Stimulated activated CD4-positive, alpha-beta T cell treated with anti-CD3 and anti-CD28 coated beads, TNF-alpha, amount 100 ng/mL, for 4 hours (primary cell): ENCODE measurements at places on chromosomes 12 and 14.

DNA sequence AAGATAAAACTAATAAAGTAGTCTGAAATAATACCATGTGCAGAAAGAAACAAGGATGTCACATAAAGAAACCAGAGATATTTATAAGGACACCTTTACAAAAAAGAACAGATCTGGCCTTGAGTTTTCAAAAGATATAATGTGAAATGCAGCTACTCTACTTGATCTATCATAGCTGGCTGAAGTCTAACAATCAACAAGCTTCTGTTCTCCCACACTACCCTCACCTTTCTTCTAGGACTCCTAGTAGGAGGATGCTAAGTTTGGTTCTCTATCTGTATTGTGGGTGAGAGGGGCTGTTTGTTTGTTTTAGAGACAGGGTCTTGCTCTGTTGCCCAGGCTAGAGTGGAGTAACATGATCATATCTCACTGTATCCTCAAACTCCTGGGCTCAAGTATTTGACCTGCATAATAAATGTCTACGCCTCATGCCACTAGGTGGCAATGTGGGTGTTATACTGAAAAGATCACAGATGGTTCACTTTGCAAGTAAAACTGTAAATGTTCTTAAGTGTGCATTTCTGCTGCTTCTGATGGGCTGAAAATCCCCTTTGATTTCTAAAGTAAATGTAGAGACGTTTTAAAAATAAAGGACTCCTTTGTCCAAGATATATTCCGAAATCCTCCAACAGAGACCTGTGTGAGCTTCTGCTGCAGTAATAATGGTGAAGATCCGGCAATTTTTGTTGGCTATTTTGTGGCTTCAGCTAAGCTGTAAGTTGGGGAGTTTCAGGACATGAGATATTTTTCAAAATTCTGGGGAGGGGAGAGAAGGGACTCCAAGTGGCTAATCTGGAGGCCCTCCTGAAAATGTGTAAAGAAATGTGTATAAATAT, 269.3 kb downstream of the DAD1 start:
- DNase-seq: no peak

DNA sequence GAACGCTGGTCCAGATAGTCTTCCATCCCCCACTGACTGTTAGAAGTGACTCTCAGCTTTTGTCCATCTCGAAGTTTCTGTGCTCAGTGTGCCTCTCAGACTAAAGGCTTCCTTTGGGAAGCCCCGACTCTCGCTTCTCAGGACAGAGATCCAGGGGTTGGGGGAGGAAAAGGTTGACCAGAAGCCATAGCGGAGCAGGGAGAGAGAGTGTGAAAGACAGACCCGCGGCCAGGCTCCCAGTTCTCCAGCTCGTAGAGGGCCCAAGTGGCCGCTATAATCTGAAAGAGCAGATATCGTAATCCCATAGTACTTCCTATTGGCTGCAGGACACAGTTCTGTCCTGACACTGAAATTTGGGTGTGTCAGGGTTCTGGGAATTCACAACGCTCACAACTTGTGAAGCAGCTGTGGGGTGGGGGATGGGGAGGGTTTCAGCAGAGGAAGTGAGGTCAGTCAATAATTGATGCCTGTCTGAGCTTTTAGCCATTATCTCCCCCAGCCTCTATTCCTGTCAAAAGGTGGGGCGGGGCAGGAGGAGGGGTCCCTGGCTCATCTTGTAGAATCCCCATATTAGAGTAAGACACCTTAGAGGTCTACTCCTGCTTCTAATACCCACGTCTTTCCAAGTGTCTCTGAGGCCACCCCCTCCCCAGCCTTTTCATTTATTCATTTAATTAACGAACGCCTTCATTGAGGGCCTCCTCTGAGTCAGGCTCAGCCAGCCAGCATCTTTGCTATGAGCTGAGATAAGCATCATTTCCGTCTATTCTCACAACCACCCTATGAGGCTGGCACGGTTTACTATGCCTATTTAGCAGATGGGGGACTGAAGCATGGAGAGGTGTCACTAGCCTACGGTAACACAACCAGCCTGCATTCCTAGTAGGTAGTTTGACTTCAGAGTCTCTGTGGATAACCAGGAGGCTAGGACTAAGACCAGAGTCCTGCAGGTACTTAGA, 1.6 kb upstream of the ACVRL1 start:
- DNase-seq: no peak

- DNase-seq: no peak
Observed at GRCh38 chr14:85438481-85438942, 91.4 kb upstream of the FLRT2 start.

GRCh38 chr12:114192549-114192948, 213.4 kb downstream of the TBX5 start:
- no peak for DNase-seq

- DNase-seq: no peak
Observed at GRCh38 chr14:57962325-57963035, 96.6 kb upstream of the SLC35F4 start.

GRCh38 chr14:105884808-105885281, 358.5 kb downstream of the TMEM121 start:
- no peak for DNase-seq

DNA sequence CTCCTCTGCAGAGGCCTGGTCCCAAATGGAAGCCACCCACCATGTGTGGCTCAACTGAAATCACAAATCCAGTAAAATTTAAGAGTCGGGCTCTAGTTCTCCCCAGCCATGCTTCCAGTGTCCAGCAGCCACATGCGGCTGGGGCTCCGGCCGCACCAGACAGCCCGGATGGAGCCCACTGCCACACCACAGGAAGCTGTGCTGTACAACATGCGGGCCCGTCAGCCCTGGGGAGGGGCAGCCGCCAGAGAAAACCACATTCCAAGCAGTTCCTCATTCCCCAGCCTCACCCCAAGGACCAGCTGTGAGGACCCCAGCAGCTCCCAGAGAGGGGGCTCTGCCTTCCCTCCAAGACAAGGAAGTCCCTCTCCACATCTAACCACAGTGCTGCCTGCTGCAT, 135.0 kb downstream of the NCOR2 start:
- no peak for DNase-seq

DNA sequence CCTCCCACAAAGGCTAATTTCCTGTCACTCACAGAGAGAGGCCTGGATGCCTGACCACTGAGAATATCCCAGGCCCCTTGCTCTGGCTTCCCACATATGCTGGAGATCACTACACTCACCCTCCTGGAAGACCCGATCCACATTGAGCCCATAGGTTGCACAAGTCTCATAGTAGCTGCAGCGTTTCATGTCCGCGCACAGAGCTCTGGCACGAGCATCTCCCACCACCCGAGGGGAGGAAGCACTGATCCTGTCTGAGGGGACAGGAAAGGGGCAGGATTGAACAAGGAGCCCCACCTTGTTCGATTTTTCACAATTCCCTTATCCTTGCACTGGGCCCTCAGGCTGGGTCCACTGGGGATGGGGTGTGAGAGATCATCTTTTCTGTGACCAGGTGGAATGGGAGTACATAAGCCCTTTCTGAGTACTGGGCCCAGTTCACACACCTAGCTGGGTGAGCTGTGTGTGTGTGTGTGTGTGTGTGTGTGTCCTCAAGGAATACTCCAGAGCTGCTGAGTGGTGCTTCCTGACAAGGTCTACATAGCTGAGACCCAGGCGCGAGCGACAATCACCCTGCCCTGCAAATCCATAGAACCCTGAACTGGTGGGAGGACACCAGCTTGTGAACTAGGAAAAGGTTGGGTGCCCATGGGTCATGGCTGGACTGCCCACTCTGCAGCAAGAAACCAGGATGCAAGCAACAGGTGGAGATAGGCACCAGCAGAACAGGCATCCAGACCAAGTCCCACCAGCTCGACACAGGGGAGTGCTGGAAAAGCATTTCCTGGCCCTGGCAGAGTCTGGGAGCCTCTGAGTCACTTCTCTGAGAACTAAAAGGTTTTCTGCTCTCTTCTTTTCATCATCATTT, 5.6 kb downstream of the AGAP2 start:
- DNase-seq: no peak

DNA sequence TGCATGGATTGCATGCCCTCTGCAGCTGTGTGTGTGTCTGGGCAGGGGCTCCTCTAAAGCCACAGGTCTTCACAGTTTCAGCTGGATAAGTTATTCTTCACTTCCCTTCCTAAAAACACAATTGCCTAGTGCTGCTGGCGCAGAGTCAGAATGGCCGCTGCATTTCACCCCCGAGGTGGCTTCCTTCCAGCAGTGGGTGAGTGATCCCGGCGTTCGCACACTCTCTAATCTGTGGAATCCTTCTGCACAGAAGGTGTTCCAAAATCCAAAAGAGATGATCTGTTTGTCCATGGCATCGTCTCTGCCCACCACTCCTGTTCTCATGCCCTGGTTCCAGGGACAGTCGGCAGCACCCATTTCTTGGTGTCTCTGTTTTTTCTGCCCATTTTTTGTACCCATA, 340.7 kb downstream of the DPF3 start:
- no peak for DNase-seq

GRCh38 chr14:75521415-75522199, 662 bp upstream of the BATF start:
- DNase-seq: no peak

- no peak for DNase-seq
Observed at GRCh38 chr14:64572386-64573104, 22.8 kb downstream of the PPP1R36 start.

- no peak for DNase-seq
Observed at GRCh38 chr12:65881965-65882413, 57.7 kb downstream of the HMGA2 start.

DNA sequence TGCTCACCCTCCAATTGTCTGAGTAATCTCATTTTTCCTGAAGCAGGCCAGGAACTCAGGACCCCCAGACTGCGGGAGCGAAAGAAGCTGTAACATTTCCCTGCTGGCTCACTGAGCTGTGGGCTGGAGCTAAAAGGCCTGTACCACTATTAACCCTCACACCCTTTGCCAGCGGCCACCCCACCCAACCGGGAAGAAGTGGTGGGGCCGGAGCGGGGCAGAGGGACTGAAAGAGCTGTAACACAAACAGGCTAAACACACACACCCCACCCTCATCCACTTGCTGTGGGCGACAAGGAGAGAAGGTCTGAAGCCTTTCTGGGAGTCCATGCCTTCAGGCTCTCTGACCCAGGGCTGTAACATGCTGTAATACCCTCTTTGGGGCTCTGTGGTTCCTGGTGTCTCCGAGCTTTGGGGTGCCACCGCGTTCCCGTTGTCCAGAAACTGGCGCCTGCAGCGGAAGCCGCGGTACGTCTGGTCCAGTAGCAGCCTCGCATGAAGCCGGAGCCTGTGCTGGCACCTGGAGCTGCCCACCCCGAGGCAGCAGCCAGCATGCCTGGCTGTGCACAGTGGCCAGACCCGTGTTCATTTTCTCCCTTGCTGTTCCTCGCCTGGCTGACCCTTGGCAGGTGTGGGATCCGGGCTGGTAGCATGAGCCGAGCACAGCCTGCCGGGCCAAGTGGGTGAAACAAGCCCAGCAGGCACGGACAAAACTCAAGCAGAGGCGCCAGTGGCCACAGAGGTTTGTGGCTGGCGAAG, 345.5 kb upstream of the MGAT4C start:
- DNase-seq: no peak

GRCh38 chr14:77622366-77622961, 6.0 kb upstream of the SPTLC2 start:
- no peak for DNase-seq

GRCh38 chr14:55477680-55478079, 37.3 kb upstream of the TBPL2 start:
- DNase-seq: no peak

DNA sequence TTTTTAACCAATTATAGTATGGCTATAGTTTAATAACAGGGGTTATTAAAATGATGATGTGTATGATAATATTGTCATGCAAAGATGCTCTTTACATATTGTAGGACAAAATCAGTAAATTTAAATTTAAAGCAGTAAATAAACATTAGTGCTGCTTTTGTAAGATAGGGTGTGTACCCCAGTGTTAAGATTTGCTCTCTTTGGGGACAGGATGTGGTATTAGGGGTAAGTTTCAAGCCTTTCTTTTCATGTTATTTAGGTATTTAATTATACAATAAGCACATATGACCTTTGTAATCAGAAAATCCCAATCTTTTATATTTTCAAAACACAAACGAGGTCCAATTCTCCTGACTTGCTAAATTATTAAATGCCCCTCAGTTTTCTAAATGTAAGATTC, 39.7 kb upstream of the RPH3A start:
- DNase-seq: no peak

GRCh38 chr12:42810006-42810405, 220.5 kb upstream of the PRICKLE1 start:
- no peak for DNase-seq

DNA sequence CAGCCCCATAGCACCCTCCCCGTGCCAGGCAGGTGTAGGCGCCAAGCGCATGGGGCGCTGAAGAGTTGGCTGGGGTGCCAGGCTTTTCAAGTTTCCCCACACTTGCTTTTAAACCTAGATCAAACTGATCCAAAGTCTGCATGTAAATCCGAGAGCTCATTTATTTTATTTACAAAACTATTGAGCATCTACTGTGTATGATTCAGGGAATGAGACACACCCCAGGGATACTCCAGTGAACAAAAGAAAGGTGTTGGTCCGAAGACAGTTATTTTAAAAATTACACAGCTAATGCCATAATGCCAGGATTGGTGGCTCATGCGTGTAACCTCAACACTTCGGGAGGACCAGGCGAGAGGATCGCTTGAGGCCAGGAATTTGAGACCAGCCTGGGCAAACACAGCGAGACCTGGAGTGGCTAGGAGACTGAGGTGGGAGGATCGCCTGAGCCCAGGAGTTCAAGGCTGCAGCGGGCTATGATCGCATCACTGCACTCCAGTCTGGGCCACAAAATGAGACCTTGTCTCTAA, 780 bp upstream of the SLC41A2 start:
- no peak for DNase-seq

- DNase-seq: no peak
Observed at GRCh38 chr12:6532927-6533652, 1.2 kb upstream of the GAPDH start.

- no peak for DNase-seq
Observed at GRCh38 chr12:58204071-58204470, 262.7 kb downstream of the ATP23 start.

GRCh38 chr12:30988086-30988485, 61.5 kb downstream of the TSPAN11 start:
- no peak for DNase-seq

- DNase-seq: no peak
Observed at GRCh38 chr12:117102800-117103181, 3.6 kb upstream of the TESC start.

DNA sequence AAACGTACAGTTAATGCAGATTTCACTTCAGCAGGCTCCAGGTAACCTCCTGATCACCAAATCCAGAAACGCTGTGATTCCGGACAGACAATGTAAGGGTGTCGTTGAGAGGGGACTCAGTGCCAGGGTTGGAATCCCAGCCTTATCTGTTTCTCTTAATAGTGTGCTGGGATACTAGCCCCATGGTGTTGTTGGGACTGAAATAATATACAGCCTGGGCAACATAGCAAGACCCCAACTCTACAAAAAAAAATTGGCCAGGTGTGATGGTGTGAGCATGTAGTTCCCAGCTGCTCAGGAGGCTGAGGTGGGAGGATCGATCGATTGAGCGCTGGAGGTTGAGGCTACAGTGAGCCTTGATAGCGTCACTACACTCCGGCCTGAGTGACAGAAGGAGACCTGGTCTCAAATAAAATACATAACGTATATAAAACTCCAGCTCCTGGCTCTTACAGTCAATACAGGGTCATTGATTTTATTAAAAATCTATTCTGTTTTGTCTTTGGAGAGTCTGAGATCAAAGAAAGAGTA, 1.3 kb downstream of the PEBP1 start:
- no peak for DNase-seq

GRCh38 chr12:2498964-2499500, 295.7 kb upstream of the FKBP4 start:
- DNase-seq: no peak

- no peak for DNase-seq
Observed at GRCh38 chr12:49547090-49547690, 8.4 kb downstream of the KCNH3 start.

- no peak for DNase-seq
Observed at GRCh38 chr12:92717202-92717601, 14.4 kb downstream of the PLEKHG7 start.

- DNase-seq: no peak
Observed at GRCh38 chr12:100170313-100170858, 27.7 kb upstream of the BLTP3B start.
